Ecto neural progenitor cell (in vitro differentiated cells): ENCODE measurements at places on chromosomes 1 and 21.

GRCh38 chr1:170461291-170461747 lies 70.6 kb upstream of the GORAB start:
- DNase-seq: no peak

DNA sequence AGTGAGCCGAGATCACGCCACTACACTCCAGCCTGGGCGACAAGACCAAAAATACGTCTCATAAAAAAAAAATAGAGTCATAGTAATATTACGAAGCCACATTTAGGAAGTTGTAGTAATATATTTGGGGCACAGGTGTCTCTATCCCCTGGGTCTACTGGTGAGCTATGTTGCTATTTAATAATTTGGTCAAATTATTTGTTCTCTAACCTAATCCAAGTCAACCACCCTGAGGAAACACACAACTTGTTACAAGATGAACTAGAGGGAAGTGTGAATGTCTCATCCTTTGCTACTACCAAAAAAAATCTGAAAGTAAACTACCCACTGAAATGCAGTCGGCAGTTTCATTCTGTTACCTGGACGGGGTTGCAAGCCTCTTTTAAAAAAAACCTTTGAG lies 35.3 kb downstream of the RGS8 start:
- DNase-seq: no peak

DNA sequence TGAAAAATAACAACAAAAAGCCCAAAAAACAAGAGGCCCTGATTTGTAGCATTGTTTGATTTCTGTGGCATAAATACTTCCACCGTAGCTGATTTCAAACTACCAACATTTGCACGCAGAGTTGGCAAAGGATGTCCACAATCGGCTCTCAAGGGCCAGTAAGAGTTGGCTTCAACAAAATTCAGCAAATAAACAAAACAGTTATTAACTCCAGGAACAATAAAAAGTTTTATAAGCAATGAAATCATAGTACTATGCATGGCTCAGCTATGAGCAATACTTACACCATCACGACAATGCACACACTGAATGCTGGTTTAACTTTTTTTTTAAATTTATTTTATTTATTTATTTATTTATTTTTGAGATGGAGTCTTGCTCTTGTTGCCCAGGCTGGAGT lies 8.7 kb upstream of the COX20 start:
- DNase-seq: no peak

GRCh38 chr1:95340061-95340460 lies 106.1 kb downstream of the RWDD3 start:
- DNase-seq: no peak

- no peak for DNase-seq
Observed at GRCh38 chr1:100773444-100773843, 53.9 kb downstream of the VCAM1 start.

GRCh38 chr1:108503062-108503733 lies 53.1 kb downstream of the NBPF6 start:
- peak; percentile 48 for DNase-seq

GRCh38 chr21:41877901-41878830 lies 978 bp downstream of the PRDM15 start:
- no peak for DNase-seq

- DNase-seq: no peak
Observed at GRCh38 chr1:118912574-118912973, 75.6 kb downstream of the TBX15 start.

DNA sequence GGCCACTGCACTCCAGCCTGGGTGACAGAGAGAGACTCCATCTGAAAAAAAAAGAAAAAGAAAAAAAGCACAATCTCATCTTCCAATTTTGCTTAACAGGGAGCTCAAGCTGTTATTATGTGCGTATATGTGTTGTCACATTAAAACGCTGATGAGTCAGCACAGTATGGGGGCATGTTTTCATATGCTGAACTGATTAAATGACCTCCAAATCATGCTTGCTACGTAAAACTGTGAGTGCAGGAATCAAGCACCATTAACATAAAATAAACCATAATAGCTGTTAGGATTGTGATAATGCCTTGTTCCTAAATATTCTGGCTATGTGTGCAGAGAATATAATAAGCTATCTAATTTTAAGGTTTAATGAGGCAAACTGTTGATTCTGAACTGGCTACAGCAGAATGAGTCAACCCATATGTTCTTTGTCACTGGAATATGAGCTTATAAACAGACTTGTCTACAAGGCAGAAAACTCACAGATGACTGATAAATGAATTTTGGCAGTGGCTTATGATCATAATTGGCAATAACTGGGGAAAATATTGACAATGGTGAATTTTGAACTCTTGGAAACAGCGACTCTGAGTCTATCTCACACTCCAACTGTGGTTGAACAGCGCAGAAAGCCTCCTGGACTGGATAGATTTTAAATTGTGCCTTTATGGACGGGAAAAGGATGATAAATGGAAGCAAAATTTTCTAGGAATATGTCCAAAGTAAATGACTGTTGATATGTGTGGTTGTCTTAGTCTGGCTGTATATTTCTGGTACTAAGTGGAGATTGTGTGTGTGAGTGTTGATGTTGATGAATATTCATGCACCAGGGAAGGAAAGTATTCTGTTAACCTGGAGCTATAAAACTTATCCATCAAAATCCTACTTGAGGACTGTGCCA lies 75.5 kb downstream of the VCAM1 start:
- no peak for DNase-seq

- DNase-seq: no peak
Observed at GRCh38 chr1:28973596-28974421, 59.4 kb downstream of the EPB41 start.

GRCh38 chr1:91557039-91557690 lies 56.5 kb downstream of the CDC7 start:
- no peak for DNase-seq

GRCh38 chr1:18921516-18922251 lies 19.3 kb upstream of the ALDH4A1 start:
- no peak for DNase-seq

GRCh38 chr1:96746440-96747420 lies 25.1 kb downstream of the PTBP2 start:
- DNase-seq: no peak

DNA sequence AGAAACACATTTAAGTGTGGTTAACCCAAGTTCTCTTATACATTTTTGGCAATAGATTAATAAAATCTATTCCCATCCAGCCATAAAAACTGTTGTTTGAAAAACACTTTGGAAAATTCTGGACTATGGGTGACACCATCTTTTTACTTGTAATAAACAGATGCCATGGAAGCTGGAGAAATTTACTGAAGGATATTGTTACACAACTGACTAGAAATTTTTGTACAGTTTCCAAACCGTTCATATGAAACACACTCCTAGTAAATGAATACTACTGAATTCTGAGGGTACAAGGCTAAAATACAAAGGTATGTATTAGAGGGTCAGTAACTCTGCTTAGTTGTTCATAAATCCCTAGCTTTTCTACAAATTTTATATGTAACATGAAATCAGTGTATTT lies 48.7 kb downstream of the TRIM33 start:
- no peak for DNase-seq

GRCh38 chr1:109425391-109426280 lies 612 bp downstream of the PSMA5 start:
- DNase-seq: no peak

DNA sequence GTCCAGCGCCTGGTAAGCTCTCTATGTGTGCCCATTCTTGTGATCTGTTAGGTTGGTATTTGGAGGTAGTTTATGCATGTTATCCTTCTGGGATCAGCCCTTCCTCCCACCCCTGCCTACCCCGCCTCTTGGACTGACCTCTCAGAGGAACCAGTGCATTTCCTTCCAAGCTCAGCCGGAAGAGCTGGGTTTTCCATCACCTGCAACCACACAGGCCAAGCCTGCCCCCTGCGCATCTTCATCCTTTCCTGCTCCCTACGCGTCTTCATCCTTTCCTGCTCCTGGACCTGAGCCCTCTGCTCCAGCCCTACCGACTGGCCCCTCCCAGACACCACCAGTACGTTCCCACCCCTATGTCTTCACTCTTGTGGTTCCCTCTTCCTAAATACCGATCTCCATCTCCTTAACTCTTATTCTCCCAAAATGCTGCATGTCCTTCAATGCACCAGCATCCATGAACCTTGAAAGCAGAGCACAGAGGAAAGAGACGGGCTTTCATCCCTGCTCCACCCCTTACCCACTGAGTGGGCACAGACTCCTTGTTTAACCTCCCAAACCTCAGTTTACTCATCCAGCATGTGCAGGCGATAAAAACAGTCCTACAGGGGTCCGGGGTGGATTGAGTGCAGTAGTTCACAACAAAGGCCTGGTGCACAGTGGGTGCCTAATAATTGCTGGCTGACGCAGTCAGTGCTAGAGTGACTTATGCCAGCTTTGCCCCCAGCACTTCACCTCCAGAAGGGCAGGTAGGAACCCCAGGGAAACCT lies 526.3 kb downstream of the MATN1 start:
- no peak for DNase-seq

- no peak for DNase-seq
Observed at GRCh38 chr1:15254559-15254958, 7.5 kb downstream of the FHAD1 start.

GRCh38 chr1:51780927-51781326 lies 97.6 kb downstream of the NRDC start:
- no peak for DNase-seq

- no peak for DNase-seq
Observed at GRCh38 chr1:160653620-160654016, 6.8 kb upstream of the SLAMF1 start.

GRCh38 chr1:107897438-107898345 lies 67.3 kb downstream of the VAV3 start:
- no peak for DNase-seq

- no peak for DNase-seq
Observed at GRCh38 chr1:33986390-33987095, 122.7 kb downstream of the HMGB4 start.

DNA sequence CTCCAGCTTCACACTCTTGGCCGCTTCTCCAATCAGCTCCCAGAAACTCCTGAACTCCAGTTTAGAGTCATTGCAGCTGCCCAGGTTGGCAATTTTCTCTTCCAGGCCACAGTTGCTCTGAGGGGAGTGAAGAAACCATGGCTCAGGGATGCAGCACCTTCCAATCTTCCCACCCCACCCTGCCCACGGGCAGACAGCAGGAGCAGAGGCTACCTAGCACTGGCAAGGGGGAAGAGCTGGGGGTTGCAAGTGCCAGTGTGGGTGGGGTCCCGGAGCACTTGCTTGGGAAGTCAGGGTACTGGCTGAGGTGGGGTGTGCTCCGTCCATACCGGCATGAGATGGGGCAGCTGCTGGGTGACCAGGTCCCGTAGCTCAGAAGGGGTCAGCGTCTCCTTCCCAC lies 1.2 kb downstream of the S100A14 start:
- no peak for DNase-seq

DNA sequence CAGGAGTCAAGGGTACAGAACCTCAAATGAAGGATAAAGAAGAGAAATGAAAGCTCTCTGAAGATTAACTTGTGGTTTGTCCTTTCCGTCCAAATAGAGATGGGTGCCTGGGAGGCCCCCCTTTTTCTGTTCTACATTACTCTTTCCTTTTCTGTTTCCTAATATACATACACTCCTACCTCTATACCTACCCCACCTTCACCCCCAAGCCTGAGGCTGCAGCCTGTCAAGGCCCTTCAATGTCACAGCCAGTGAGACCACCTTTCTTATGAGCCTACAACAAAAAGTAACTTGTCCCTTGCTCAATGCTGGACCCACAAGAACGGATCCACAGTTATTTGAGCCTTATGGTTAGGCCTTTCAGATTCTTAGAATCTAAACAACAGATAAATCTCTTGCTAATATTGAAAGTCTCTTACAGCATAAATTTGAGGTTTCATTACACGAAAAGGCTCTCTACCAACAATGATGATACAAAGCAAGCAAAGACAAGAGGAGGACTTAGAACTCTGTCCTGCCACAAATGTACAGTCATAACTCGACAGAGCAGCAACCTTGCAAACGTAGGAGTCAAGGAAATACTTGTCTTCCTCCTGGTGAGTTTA lies 4.1 kb upstream of the TRAF3IP3 start:
- DNase-seq: no peak

DNA sequence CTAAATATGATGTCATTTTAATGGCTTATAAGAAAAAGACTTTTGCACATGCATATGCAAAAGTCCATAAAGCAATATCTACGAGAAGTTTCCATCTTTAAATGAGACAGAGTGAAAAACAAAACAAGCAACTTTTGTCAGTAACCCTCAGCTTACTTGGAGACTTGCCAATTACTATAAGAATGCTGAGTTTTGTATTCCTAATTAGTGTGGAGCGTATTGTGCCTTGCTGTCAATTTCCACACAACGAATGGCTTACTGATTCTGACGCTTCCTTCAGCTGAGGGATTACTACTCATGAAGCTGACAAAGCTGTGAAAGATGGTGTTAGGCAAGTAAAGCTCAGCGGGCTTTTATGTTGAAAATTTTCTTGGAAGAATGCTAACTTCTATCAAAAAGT lies 440.4 kb upstream of the ADAMTS5 start:
- no peak for DNase-seq
